H9 (cell line): ENCODE measurements at places on chromosomes 1 and 21.

- no peak overlapping the region for H3K27ac ChIP-seq
- H3K36me3 ChIP-seq, result peaks cover 18% of the 10 kb centered on the region
- H3K27me3 ChIP-seq, result no peaks in the 10 kb centered on the region
- peak overlapping the region; percentile 3; the same call in 1 of the 2 replicates for H3K4me3 ChIP-seq
- H3K4me1 ChIP-seq, result peaks cover 6% of the 10 kb centered on the region
Observed at GRCh38 chr1:234602334-234603220, 7.4 kb downstream of the IRF2BP2 start.

- no peak for DNase-seq
- H3K27ac ChIP-seq, result no peak overlapping the region
- H3K4me1 ChIP-seq, result no peaks in the 10 kb centered on the region
- H3K27me3 ChIP-seq, result no peaks in the 10 kb centered on the region
- no peak overlapping the region for H3K4me3 ChIP-seq
- peaks cover 15% of the 10 kb centered on the region for H3K36me3 ChIP-seq
Observed at GRCh38 chr1:90135286-90135685, 140.4 kb downstream of the ZNF326 start.

DNA sequence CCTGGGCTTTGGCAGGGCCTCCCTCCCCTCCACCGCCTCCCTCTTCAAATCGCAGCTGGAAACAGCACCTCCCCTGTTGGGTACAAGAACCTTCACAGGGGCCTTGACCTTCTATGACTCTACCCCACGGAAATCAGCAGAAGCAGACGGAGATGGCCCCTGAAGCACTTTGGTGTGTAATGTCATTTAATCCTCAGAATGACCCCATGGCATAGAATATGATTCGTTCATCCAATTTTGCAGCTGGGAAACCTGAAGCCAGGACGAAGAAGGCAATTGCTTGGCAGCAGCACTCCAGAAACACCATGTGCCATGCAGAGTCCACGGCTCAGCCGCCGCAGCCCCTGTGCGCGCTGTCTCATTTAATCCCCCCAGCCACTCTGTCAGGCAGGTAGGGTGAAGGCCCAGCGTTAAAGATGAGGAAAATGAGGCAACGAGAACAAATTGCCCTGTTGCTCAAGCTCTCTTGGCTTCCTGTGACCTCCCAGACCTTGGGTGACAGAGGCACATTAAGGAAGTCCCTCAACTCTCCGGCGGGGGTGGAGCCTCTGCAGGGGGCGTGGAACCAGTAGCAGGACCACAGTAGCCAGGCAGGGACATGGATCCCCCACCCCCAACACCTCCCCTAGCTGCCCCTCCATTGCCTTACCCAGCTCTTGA lies 25.8 kb upstream of the LAPTM5 start:
- no peak for DNase-seq
- no peaks in the 10 kb centered on the region for H3K4me1 ChIP-seq
- H3K27me3 ChIP-seq, result no peaks in the 10 kb centered on the region; the same call in 1 of the 2 replicates
- H3K36me3 ChIP-seq, result no peaks in the 10 kb centered on the region
- H3K27ac ChIP-seq, result no peak overlapping the region
- H3K4me3 ChIP-seq, result no peak overlapping the region; the same call in 2 of the 3 replicates

- H3K36me3 ChIP-seq, result no peaks in the 10 kb centered on the region
- H3K27ac ChIP-seq, result no peak overlapping the region
- no peaks in the 10 kb centered on the region for H3K27me3 ChIP-seq
- H3K4me3 ChIP-seq, result no peak overlapping the region
Observed at GRCh38 chr1:68185743-68186142, 46.6 kb downstream of the WLS start.

- H3K4me1 ChIP-seq, result no peaks in the 10 kb centered on the region
- H3K27me3 ChIP-seq, result no peaks in the 10 kb centered on the region
- peaks cover under 1% of the 10 kb centered on the region; the same call in 2 of the 3 replicates for H3K36me3 ChIP-seq
- DNase-seq, result no peak
Observed at GRCh38 chr1:7120863-7121621, 335.8 kb downstream of the CAMTA1 start.

DNA sequence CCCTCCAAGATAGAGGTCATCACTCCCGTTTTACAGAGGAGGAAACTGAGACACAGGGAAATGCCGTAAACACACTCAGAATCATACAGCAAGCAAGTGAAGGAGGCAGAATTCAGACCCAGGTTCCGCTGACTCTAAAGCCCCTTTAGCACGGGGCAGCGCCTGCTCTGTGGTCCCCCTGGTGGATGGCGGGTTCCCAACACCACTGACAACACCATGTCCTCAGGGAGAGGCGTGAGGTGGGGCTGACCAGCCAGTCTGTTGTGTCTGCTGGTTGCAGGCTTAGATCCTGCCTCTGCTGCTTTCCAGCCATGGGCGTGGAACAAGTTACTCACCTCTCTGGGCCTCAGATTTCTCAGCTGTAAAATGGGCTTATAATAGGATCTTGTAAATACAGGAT lies 617.3 kb downstream of the MATN1 start:
- DNase-seq, result peak; percentile 87
- H3K4me1 ChIP-seq, result no peaks in the 10 kb centered on the region
- no peak overlapping the region for H3K4me3 ChIP-seq
- H3K36me3 ChIP-seq, result peaks cover 2% of the 10 kb centered on the region; the same call in 2 of the 3 replicates

DNA sequence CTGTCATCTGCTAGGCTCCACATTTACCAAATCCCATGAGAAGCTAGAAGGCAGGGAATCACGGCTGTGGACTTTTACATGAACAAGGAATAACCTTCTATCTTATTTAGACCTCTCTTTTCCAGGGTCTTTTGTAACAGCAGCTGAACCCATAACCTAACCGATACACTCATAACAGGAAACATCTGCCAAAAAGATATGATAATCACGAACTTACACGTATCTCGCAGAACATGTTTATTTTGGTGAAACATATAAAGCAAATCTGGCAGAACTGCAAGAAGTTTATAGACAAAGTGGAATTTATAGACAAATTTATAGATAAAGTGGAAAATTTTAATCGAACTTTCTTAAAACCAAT lies 20.4 kb downstream of the TINAGL1 start:
- H3K27ac ChIP-seq, result no peak overlapping the region
- H3K36me3 ChIP-seq, result no peaks in the 10 kb centered on the region
- no peaks in the 10 kb centered on the region for H3K4me1 ChIP-seq
- H3K4me3 ChIP-seq, result no peak overlapping the region
- DNase-seq, result no peak

GRCh38 chr1:163781146-163781545 lies 459.4 kb downstream of the NUF2 start:
- DNase-seq, result no peak
- H3K4me1 ChIP-seq, result no peaks in the 10 kb centered on the region
- 0 out of 2 replicates have a peak, but pooled peaks cover 5% of the 10 kb centered on the region for H3K36me3 ChIP-seq
- H3K4me3 ChIP-seq, result no peak overlapping the region
- H3K27ac ChIP-seq, result no peak overlapping the region
- no peaks in the 10 kb centered on the region for H3K27me3 ChIP-seq

DNA sequence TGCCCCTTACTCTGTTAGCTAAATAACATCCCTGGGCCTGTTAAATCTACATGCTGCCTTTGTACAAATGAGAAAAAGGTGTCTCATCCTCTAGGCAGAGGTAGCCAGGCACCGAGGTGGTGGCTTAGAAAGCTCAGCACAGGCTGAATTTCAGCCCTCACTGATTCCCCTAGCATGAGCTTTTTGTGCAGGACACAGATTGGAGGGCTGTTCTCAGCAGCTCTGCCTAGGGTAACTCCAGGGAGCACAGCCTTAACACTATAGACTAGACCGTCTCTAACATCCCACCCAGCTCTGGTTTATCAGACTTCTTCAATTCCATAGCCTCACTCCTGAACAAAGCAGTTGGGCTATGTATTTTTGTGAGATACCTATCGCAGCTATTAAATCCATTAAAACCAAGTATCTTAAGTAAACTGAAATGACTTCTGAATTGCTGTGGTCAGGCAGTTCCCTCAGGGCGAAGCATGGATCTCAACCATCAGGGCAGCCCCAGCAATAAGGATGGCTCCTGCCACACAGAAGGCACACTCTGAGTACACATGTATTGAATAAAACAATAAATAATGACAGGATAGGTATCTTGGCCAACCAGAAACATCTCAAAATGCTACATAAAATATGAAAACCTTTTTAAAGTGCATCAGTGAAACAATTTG lies 14.8 kb downstream of the S100A6 start:
- no peak overlapping the region for H3K4me3 ChIP-seq
- no peaks in the 10 kb centered on the region for H3K36me3 ChIP-seq
- no peak overlapping the region for H3K27ac ChIP-seq
- H3K27me3 ChIP-seq, result no peaks in the 10 kb centered on the region; the same call in 1 of the 2 replicates
- no peak for DNase-seq

DNA sequence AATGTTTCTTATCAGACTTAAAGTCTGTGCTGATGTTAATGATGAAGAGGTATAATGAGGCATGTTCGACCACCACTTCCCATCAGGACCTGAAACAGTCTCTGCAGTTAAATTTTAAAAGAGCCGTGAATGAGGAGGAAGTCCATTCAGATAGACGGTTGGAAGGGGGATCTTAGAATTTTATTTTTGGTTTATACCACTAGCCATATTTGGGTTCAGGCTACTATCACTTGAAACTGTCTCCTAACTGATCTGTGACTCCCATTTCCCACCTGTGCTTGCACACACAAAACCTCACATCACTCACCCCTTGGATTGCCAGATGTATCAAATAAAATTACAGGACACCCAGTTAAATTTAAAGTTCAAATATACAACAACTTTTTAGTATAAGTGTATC lies 9.9 kb upstream of the ANKRD13C start:
- no peak overlapping the region for H3K4me3 ChIP-seq
- no peak for DNase-seq
- H3K27me3 ChIP-seq, result no peaks in the 10 kb centered on the region
- H3K36me3 ChIP-seq, result peaks cover 9% of the 10 kb centered on the region
- H3K27ac ChIP-seq, result no peak overlapping the region

- no peak overlapping the region for H3K27ac ChIP-seq
- no peaks in the 10 kb centered on the region for H3K36me3 ChIP-seq
- no peak for DNase-seq
- no peak overlapping the region; the same call in 2 of the 3 replicates for H3K4me3 ChIP-seq
- peaks cover 3% of the 10 kb centered on the region; the same call in 1 of the 2 replicates for H3K4me1 ChIP-seq
Observed at GRCh38 chr1:53503433-53504217, 44.4 kb downstream of the DMRTB1 start.

GRCh38 chr1:3316340-3316943 lies 138.0 kb upstream of the ARHGEF16 start:
- H3K4me1 ChIP-seq, result peaks cover 2% of the 10 kb centered on the region; the same call in 1 of the 2 replicates
- no peak overlapping the region for H3K27ac ChIP-seq
- H3K36me3 ChIP-seq, result no peaks in the 10 kb centered on the region
- H3K4me3 ChIP-seq, result no peak overlapping the region

GRCh38 chr1:157195521-157196244 lies 57.5 kb upstream of the ETV3 start:
- no peaks in the 10 kb centered on the region for H3K36me3 ChIP-seq
- H3K27ac ChIP-seq, result no peak overlapping the region
- DNase-seq, result peak; percentile 42
- no peak overlapping the region for H3K4me3 ChIP-seq
- no peaks in the 10 kb centered on the region for H3K27me3 ChIP-seq

DNA sequence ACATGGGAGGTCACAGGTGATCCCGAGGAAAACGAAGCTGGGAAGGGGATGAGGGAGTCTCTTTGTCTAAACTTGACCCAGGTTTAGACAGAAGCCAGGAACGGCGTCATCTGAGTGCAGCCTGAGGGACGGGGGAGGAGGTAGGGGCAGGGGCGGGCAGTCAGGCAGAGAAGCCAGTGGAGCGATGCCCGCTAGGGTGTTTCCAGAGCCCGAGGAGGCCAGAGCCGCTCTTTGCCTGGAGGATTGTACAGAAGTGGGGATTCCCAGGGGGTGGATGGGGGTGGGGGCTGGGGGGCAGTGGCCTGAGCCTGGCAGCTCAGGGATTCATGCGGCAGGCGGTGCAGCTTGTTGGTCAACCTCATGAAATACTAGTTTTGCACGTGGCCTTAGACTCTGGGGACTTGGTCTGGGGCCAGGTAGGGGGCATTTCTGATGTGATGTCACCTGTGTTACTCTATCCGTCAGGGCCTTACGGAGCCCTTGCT lies 58.4 kb downstream of the VPS26C start:
- H3K27ac ChIP-seq, result no peak overlapping the region
- no peak for DNase-seq
- H3K4me3 ChIP-seq, result no peak overlapping the region
- H3K36me3 ChIP-seq, result peaks cover 10% of the 10 kb centered on the region; the same call in 1 of the 2 replicates
- no peaks in the 10 kb centered on the region for H3K27me3 ChIP-seq

DNA sequence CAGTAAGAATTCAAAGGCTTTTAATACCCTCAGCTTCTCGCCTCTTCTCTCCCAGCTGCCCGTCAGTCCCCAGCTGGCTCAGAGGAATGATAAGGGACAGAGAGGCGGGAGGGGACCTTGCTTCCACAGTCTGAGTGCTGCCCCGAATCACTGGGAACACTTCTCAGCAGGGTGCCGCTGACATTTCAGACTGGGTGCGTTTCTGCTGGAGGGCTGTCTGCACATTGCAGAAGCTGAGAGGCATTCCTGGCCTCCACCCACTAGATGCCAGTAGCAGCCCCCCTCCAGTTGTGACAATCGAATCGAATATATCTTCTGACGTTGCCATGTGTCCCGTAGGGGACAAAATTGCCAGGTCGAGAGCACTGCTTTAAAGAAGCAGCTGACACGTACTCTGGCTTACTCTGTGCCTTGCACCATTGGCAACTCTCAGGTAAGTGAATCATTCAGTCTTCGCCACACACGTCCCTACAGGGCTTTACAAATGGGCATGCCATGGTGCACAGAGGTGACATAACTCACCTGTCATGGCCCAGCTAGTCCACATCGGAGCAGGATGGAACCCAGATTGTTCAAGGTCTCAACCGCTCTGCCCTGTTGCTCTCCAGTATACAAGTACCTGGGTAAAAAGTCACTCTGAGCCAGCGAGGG lies 23.9 kb downstream of the CTNNBIP1 start:
- H3K4me1 ChIP-seq, result peaks cover 9% of the 10 kb centered on the region; the same call in 1 of the 2 replicates
- H3K36me3 ChIP-seq, result peaks cover 7% of the 10 kb centered on the region; the same call in 1 of the 2 replicates
- H3K4me3 ChIP-seq, result no peak overlapping the region
- no peak overlapping the region for H3K27ac ChIP-seq

DNA sequence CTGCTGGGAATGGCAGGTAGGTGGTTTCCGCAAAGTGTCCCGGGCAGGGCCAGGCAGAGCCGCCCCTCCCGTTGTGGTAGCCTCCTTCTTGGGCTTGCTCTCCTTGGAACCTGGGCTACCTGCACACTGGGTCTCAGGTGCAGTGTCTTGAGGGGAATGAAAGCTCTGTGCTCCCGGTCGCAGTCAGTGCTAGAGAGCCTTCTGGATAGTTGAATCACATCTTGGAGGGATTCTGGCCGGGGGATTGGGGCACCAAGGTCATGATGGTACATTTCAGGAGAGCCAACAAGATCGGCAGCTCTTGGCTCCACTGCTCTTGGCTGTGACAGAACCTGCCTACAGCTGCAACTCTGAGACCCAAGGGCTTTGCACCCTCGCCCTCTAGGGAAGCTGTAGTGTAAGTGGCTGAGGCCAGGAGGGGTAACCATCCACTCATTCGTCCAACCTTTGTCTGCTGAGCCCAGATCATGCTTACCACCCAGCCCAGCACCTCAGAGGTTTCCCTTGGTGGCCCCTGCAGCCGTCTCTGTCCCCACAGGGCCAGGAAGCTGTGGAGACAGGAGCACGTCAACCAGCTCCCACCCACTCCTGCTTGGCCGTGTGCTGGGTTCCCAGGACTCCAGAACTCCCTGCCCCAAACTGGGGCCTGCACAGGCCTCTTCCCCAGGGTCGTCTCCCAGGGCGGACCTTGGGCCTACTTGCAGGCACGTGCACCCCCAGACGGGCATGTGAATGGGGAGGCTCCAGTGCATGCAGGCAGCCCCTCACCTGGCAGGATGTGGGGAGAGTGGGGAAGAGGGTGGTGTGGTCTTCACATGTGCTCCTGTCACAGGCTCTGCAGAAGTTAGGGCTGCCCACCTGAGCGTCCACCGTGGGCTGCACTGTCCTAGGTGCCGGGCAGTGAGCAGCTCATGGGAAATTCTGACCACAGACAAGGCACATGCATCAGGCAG lies 40.0 kb downstream of the NTPCR start:
- H3K4me3 ChIP-seq, result no peak overlapping the region
- H3K27ac ChIP-seq, result no peak overlapping the region
- DNase-seq, result no peak
- peaks cover 45% of the 10 kb centered on the region for H3K36me3 ChIP-seq
- H3K4me1 ChIP-seq, result no peaks in the 10 kb centered on the region
- H3K27me3 ChIP-seq, result no peaks in the 10 kb centered on the region
